Neural progenitor cell (in vitro differentiated cells): ENCODE measurements at places on chromosomes 11 and 22.

DNA sequence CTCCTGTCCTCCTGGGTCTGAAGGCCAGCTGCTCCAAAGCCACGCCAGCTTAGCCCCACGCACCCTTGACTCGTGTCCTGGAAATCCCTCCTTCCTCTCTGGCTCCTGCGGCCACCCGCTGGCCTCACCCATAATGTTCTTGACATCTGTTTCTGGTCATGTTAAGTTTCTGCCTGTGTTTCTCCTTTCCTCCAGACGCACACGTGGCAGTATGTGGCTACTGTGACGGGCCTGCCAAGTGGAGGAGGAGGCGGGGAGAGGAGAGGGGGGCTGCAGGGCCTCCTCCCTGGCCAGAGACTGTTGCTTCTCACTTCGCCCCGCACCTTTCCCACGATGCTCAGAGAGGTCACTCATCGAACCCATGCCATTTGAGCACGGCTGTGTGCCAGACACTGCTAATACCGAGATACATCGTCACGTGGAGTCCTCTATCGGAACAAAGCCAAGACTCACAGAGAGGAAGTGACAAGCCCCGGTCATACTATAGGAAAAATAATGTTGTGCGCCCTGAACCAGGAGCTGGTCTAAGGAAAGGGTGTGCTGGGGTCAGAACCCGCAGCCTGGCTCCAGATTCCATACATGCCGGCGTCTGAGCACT, 11.5 kb downstream of the C1QTNF6 start:
- DNase-seq: no peak

- peak; percentile 37 for DNase-seq
These were observed 17.7 kb upstream of the RGL4 start for GRCh38 chr22:23673050-23673620.

DNA sequence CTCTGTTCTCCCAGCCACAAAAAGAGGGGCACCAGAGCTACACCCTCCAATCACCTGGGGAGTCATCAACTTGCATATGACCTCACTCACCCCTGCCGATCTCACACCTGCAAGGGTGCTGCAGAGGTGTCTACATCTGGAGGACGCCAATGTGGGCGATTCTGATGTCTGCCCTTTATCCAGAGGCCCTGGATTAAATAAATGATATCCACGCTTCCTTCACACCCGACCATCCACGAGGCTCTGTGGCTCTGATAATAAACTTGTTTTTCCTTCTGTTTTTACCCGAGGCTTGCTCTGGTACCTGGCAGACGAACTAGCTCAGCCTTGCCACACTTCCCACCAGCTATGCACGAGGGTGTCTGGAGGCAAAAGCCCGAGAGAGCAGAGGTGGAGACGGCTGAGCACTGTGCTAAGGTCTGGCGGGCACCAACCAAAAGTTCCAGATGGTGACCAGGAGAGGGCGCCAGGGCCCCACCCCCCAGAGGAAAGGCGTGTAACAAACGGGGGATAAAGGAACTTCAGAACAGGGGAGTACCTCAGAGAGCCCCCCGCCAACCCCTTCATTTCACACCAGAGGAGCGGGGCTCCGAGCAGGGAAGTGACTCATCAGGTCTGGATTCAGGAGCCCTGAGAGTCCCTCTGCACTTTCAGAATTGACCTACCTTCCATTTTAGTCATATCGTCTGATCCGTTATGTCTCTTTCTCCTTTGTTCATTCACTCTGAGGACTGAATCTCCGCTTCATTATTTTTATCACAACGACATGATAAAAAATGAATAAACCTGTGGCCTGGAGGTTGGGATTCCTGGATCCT, 13.5 kb downstream of the SCN3B start:
- DNase-seq: peak; percentile 71

- peak; percentile 17 for DNase-seq
These were observed 192.6 kb upstream of the PITPNB start for GRCh38 chr22:28111501-28112189.

- peak; percentile 13 for DNase-seq
These were observed 134.1 kb downstream of the SLC17A6 start for GRCh38 chr11:22472306-22472705.

GRCh38 chr11:46356924-46357482, 9.7 kb downstream of the DGKZ start:
- no peak for DNase-seq

DNA sequence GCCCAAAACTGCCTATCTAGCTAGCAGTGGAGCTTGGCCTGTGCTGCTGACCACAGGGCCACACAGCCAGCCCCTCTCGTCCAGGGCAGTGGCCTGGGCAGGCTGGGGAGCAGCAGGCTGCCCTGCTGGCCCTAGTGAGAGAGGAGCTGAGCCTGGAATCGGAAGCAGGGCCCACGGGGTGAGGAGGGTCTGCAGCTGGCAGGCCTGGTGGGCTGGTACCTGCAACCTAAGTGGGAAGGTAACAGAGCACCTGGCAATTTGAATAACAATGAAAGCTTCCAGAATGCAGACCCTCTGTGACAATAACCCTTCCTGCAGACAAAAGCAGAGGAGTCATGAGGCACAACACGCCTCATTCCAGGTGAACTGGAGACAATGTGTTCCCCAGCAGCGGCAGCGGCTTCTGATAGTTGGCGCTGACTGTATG, 31.8 kb upstream of the RFPL3 start:
- no peak for DNase-seq

- DNase-seq: no peak
These were observed 95.3 kb downstream of the PTPRJ start for GRCh38 chr11:48075637-48076036.

GRCh38 chr22:37043828-37044538, 7.6 kb upstream of the KCTD17 start:
- DNase-seq: peak; percentile 55

DNA sequence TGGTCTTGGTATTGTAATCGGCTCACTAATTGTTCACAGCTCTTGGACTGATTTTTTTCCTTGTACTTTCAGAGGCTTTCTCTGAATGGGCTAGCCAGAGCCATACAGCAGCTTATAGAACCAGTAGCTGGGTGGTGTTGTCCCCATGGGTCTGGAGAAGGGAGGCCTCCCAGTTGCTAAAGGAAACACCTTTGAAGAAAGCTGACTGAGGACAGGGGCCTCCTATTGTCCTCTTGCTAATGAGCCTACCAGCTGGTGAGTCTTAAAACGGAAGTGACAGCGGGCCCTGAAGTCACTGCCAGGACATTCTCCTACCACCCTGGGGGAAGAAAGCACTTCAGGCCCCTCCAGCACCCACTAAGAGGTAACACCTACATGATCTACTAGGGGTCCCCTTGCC, 9.9 kb downstream of the FADS3 start:
- peak; percentile 22 for DNase-seq

GRCh38 chr11:120601536-120601935, 90.0 kb downstream of the GRIK4 start:
- DNase-seq: no peak

DNA sequence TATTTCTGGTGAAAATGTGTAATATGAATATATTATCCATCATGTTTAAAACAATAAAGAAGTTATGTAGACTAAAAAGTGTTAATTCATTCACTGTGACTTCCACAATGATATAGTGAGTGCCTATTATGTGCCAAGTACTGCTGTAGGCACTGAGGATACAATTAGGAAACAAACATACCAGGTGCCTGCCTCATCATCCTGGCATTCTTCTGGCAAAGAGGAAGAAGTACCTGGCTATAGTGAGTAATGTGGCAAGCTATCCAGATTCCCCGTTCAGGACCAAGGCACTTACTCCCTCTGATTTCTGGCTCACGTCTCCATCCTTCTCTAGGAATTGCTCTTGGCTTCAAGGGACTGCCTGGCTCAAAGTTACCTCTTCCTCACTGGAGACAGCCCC, 77.5 kb upstream of the CLMP start:
- no peak for DNase-seq

DNA sequence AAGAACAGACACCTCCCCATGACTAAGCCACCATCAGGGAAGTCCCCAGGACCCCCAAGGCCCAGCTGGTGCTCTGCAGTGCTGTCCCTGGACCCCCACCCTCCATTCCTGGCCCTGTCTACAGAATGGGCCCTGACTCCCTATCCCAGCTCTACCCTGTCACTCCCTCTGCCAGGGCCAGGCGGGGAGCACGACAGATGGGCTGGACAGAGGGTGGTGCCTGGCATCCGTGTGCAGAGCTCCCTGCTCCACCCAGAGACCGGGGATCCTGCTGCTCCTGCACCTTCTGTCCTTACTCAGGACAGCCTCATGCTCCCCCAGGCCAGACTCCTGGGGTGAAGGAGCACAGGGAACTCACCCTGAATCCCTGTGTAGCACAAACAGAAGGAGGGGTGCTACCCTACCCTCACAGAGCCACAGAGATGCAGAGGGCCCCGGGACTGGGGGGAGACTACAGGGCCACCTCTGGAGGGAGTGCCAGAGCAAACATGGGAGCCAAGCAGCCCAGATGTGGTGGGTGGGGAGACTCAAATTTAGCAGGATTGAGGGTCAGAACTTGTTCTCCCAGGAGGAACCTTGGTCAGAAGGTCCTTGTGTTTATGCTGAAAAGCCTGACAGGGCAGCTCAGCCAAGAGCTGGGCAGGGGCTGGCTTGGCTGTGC, 2.0 kb downstream of the ARVCF start:
- no peak for DNase-seq

GRCh38 chr22:35477911-35478582, 62.6 kb upstream of the RASD2 start:
- DNase-seq: no peak

DNA sequence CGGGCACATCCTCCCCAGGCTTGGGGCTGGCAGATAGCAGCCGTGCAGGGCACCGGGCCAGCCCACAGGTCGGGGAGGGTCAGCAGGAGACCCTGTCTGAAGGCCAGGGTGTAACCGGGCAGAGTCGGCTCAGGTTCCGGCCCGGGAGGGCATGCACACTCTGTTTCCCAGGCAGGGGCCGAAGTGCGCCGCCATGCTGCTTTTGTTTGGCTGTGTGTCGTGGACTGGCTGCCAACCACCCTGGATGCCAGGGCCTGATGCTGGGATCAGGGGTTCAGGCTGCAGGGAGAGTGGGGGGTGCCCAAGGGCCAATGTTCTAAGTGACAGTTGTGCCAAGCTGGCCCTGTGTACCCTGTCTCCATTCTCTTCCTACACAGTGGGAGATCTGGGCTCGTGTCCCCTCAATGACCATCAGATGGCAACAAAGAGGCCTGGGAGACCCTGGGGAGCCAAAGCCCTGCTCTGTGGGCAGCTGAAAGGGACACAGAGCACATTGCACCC, 120.9 kb upstream of the B3GAT1 start:
- no peak for DNase-seq

DNA sequence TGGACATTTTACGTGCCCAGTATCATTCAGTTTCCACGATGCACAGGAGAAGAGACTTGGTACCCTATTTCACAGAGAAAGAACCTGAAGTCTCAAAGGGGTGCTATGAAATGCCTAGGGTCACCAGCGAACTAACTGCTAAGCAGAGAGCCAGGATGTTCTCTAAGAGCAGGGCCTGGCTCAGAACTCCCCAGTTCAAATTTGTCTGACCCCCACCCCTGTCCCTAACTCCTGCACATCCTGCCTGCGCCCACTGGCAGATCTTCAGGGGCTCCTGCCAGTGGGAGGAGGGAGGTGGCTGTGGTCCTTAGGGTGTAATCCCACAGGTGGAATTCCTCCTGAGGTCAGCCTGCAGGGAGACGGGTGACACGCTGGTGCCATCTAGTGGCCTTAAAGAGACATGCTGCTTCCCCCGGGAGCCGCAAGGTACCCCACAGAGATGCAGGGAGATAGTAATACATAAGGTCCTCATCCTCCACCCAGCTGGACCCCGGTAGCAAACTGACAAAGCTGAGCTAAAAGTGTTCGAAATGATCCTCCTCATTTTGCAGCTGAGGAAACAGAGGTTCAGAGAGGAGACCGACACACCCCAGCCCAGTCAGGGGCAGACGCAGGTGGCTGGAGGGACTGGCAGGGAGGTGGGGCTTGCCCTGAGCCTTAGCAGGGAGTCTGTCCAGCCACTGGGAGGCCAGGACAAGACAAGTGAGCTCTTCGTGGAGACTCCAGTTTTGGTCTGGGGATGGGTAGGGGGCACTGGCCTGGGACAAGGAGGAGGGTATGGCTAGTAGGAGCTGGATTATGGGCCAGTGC, 34.1 kb downstream of the MB start:
- peak; percentile 86 for DNase-seq

DNA sequence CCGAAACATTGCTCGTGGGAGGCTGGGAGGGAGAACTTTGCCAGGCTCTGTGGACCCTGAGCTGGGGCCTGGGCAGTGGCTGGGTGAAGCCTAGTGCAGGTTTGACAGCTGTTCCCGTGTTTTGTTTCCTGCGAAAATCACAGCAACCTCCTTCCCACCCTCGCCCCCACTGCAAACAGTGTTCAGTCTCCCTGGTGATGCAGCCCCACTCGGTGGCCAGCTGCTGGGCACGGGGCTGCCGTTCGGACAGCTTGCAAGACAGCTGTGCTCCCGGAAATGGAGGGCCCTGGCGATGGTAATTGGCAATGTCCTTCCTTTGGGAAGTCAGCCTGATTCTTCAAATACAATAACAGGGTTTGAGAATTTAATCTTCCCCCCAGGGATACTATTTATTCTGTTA, 10.4 kb upstream of the GAL start:
- no peak for DNase-seq

- no peak for DNase-seq
These were observed 23.3 kb upstream of the LYVE1 start for GRCh38 chr11:10591741-10592140.

- DNase-seq: no peak
These were observed 27.6 kb downstream of the ART5 start for GRCh38 chr11:3613998-3614741.

DNA sequence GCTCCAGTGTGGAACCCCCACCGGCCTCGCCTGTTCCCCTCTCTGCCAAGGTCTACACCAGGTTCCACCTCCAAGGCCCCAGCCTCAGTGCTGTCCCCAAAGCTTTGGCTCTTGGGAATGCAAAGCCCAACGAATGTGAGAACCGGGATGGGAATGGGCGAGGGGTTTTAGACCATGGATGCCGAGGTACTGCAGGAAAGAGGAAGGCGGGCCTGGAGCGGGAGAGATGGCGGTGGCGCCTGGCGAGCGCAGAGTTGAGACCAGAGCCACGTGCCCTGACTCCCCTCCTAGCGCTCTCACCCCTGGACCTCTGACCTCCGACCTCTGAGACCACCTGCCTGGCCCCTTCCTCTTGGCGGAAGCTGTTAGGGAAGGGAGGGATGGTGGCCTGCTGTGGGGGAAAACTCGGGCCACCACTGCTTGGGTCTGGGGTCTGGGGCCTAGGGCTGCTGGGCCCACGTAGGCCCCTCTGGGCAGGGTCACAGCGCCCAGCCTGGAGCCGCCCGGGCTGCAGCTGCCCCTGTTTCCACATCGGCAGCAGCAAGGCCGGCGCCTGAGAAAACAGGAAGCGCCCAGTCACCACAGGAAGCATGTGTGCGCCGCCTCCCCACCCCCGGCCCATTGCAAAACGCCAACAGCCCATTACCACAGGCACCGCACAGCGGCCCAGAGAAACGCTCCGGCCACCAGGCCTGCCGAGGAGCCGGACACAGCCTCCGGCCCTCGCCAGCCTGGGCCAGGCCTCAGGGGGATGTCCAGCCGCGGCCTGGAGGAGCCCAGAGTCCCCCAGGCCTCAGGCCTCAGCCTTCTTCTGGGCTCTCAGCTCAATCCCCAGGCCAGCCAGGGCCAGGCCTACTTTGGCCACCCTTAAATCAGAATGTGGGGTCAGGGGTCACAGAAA, 13.8 kb upstream of the SLC39A13 start:
- peak; percentile 2 for DNase-seq
